Hematopoietic multipotent progenitor cell treated with erythropoietin and hydrocortisone succinate and interleukin-3 and kit ligand, for 4 days (in vitro differentiated cells): ENCODE measurements at places on chromosomes 2 and 18.
A peak's percentile ranks its signal among the peaks of the same experiment; 100 is the strongest.

DNA sequence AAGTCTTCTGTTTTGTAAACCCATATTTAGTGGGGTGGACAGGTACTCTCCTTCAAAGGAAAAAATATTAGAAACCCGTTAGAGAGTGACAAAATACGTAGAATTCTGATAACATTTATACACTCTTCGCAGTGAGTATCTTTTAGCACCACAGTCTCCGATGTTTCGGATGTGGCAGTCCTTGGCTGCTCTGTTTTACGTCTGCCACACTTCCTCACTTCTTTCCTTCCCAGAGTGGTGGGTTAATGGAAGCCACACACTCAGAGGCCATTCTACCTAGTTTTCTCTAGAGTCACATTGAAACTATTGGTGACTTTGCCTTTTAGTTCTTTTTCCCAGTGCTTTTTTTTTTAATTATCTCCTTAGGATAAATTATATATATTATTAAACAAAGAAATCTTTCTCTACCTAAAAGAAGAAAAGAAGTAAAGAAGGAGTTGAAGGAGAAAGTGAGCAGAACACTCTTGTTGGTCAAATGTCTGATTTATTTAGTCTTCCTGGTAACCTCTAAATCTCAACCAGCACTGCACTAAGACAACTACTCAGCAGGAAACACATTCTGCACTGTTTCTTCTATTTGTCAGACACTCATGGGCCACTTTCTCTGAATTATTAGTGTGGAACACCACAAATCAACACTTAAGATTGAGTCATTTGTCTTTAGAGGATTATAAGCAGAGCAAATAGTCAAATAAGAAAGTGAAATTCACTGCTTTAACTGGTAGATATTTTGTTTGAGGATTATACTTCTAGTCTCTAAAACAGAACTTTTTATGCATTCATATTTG, 451.3 kb upstream of the TMEFF2 start:
- DNase-seq, result no peak

DNA sequence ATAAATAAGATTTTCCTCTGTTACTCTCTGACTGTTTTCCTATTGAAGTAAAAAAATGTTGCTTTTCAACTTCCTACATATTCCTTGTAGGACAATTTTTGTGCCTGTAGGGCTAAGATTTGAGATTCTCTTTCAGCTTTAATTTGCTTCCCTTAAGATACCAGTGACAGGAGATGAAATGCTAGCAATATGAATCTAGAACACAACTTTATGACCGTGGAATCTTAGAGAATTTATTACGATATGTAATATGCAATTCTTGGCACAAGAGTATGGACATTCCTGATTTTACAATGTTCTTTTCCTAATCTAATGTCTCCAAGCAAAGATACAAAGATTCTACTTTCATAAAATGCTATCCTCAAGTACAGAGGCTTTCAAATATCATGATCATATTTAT, 180.9 kb downstream of the KCNE4 start:
- no peak for DNase-seq

DNA sequence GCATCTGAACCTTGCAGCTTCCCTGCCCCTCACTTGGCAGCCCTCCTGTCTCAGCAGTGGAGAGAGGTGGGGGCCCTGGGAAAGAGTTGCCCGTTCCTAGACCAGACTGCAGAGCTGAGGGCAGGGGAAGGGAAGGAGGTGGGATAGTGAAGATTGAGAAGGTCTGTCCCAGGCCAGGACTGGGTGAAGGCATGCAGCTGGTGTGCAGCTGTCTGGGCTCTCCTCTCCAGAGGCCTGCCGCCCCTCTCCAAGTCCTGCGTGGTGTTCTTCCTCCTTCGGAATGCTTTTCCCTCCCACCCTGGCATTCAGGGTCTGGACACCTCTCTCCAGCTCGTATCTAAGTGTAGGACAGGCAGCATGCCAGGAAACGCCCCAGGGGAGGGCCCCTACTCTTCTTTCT, 323.5 kb downstream of the CELF4 start:
- no peak for DNase-seq

DNA sequence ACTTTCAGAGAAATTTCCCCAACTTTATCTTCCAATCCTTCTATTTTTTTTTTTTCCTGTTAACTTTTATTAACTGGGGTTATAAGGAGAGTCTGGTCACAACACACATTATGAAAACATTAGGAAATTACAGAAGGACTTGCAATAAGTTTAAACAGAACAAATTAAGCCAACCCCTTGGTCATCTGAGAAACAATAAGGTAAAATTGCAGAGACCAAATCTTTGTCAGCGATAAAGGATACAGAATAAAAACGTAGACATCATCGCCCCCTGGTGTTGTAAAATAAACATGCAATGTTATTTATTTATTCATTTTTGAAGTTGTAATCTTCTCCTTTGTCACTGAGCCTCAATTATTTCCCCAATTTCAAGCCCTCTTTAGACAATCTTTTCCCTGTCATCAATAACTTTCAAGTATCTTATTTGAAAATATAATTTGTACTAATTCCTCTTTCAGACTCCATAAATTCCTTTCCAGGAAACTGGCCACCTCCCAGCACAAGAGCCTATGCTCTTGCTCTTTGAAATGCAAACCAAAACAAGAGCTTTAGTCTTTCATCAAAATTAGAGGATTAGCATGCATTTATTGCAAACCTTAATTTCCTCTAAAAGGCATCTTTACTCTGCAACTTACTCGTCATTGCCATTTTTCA, 19.5 kb downstream of the G6PC2 start:
- DNase-seq, result peak; percentile 79

GRCh38 chr2:45153121-45153520, 143.9 kb upstream of the SIX2 start:
- DNase-seq, result no peak

GRCh38 chr2:7891312-7891711, 790.5 kb upstream of the ID2 start:
- no peak for DNase-seq

- no peak for DNase-seq
Measured at GRCh38 chr18:27762054-27762453, 414.9 kb downstream of the CDH2 start.

DNA sequence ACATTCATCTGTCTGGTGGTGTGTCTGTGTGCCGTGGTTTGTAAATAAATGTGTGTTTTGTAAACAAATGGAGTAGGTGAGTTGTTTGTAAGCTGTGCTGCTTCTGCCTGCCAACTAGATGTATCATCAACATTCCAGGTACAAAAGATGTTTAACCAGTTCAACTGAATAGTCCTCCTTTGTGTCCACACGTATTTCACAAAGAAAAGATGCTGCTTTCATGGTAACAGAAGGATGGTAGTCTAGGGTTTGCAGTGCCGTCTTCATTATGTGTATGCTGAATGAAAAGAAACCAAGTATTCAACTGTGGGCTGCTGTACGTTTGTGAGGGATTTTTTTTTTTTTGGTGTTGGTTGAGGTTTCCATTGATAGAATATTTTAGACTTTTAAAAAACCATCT, 72.1 kb downstream of the CAMKMT start:
- DNase-seq, result no peak

GRCh38 chr18:55086906-55087305, 127.6 kb upstream of the CCDC68 start:
- no peak for DNase-seq

GRCh38 chr2:72989770-72990556, 72.6 kb downstream of the EMX1 start:
- DNase-seq, result no peak

- no peak for DNase-seq
Measured at GRCh38 chr18:29172756-29173067, 995.8 kb upstream of the CDH2 start.

DNA sequence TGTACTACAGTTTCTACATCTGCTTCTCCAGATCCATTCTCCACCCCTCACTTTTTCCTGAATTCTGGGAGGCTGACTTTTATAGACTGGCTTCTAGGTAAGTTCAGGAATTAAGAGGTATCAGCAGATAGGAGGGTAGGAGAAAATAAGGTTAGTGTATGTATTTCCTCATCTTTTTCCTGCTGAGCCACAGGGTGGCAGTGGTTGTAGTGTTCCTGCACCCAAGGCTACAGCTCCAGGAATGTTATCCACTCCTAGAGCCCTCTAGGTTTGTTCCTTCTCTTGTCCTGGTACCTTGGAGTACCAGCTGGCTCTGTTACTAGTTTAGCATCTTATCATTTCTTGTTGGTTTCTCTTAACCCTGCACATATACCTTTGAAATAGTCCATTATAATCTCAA, 40.7 kb upstream of the C2orf66 start:
- DNase-seq, result peak; percentile 15

DNA sequence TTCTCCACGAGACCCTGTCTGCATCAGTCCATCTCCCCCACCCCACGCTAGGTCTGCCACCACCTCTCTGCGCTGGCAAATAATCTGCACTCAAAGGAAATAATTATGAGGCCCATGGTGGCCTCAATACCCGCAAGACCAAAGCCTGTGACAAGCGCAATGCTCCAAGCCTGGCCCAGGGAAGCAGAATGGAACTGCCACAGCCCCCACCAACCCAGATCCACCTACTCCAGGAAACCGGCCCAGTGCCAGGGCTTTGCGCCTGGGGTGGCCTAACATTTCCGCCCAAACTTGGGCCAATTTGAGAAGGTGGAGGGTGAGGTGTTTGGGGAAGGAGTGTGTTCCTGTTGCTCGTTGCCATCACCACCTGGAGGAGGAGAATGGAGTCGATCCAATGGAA, 26.0 kb upstream of the ATOH8 start:
- no peak for DNase-seq

DNA sequence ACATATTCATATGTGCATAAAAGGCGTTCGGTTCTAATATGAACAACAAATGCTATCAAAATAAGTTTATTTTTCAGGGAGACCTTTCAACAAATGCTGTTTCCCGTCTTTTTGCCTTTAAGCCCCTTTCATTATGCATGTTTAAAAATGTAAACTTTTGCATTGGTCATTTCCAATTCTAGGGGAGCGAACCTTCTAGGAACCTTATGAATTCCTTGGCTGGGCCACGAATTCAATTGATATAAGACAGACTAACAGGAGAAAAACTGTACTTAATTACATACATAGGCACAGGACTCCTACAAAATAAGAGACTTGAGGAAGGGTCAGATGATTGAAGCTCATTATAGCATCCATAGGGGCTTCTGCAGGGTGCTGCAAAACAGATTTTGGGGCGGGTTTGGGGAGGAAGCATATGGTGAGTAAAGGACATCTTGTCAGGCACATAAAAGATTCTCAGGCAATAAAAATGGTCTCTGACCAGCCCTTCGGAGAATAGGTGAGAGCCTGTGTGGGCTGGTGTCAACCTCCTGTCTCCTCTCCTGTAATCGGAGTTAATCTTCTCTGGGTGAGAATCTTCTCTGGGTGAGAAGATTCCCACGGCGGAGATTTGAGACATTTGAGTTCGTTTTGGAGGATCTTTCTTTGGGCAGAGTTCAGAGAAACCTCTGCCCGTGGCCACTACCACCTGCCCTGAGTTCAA, 1.7 kb downstream of the TNFRSF11A start:
- DNase-seq, result no peak

DNA sequence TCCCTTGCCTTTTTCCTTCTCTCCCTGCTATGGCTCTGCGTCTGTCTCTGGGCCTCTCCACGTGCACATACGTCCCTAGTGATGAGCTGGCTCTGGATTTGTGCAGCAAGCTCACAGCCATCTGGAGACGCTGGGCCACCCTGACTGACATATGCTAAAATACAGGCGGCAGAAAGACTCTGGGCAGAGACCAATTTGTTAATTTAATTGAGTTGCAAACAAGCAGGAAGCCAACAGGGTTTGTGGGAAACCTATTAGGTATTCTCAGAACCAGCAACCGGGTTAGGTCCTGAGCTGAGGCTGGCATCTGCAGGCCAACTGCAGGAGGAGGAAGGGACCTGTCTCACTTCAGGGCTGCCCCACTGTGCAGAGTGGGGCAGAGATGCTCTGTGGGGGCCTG, 53.5 kb upstream of the SMAD2 start:
- no peak for DNase-seq

- no peak for DNase-seq
Measured at GRCh38 chr18:24161304-24161703, 22.4 kb downstream of the CABYR start.

- no peak for DNase-seq
Measured at GRCh38 chr2:130349174-130349573, 6.5 kb downstream of the IMP4 start.

- DNase-seq, result no peak
Measured at GRCh38 chr2:86308984-86309695, 28.3 kb downstream of the REEP1 start.

DNA sequence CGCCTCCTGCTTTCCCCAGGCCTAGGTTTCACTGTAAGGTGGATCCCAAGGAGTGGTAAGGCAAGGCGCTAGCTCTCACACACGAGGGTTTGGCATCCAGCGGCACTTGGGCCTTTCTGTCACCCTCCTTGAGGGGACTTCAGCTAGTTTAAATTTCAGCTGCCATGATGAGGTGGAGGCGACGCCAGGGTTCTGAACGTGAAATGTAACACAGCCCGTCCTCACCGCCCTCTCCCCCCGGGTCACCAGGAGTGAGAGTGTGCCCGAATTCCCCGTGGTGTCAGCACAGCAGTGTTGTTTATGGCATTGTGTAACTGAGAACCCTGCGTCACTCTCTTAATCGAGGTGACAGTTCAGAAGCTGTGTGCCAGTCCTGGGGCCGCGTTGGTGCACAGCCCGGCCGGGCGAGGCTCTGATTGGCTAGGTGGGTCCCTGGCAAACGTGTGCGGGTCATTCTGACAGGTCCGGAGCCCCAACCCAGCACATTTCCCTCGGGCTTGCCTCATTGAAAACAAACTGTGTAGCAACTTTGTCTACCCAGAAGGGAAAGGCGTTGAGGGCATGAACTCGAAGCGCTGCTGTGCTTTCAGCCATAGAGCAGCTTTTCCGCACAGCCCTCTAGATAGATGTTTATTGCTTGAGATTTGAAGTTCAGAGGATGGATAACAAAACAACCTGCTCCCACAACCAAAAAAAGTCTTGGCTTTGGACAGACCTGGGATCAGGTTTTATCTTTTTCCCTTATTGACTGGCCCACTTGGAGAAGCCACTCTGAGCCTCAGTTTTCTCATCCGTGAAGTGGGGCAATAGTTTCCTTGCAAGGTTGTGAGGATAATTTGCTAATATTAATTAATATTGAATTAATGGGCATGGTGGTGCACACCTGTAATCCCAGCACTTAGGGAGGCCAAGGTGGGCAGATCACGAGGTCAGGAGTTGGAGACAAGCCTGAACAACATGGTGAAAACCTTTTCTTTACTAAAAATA, 4.9 kb downstream of the CIDEA start:
- no peak for DNase-seq

- peak; percentile 54 for DNase-seq
Measured at GRCh38 chr2:190413421-190413820, 5.3 kb downstream of the MFSD6 start.

- no peak for DNase-seq
Measured at GRCh38 chr2:159484532-159484931, 131.8 kb downstream of the BAZ2B start.

DNA sequence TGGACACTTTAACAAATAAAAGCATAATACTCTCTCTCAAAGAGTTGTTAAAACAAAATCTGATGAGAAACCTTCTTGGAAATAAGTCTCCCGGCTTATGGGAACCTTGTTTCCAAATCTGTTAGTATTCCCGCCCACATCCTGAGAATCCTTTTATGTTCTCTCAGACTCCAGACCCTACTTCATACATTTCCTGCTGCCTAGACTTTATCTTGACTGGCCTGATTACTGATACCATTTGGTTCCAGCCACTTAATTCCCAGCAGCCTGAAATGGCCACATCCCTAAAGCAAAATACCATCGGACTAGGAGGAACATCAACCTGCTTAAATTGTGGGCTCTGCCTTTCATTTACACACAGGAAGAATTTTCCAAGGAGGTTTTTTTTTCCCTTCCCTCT, 79.1 kb upstream of the CYP1B1 start:
- no peak for DNase-seq
